HFF-Myc (cell line): ENCODE measurements at places on chromosomes 5 and 9.

DNA sequence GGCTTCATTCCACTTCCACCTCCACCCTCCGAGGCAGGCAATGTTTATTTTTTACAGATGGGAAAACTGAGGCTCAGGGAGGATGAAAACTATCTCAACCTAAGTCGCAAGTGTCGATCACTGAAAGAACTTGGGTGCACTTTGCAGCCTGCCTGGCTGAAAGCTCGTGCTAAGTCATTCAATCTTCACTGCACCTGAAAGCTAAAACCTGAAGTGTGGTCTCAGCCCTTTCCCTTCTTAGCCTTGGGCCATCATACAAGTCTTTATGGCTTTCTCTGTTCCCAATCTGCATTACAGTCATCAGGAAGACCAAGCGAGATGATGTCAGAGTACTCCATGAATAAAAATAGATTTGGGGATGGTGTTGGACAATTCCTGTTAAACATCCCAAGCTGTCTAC is 1.0 kb upstream of the TNFSF8 start:
- no peak for DNase-seq

- no peak for DNase-seq
These were observed 65.2 kb upstream of the RNU6ATAC start for GRCh38 chr9:134229466-134230091.

DNA sequence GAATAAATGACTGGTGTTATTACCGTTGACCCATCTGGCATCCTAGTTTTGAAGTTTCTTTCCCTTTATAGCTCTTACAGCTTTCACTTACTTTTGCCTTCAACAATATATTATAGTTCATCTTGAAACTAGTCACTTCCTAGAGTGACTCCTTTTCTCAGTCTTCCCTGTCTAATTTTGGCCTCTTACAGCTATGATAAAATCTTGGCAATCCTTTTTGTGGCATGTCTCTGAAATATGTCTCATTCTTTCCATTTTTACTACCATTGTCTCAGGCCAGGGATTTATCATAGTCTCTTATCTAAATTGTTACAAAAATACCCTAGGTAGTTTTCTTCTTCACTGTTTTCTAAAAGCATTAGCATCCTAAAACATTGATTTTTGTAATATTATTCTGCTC is 621.3 kb upstream of the ZNF608 start:
- DNase-seq, result no peak

- DNase-seq, result no peak
These were observed 104.0 kb downstream of the SERINC5 start for GRCh38 chr5:80151890-80152289.

DNA sequence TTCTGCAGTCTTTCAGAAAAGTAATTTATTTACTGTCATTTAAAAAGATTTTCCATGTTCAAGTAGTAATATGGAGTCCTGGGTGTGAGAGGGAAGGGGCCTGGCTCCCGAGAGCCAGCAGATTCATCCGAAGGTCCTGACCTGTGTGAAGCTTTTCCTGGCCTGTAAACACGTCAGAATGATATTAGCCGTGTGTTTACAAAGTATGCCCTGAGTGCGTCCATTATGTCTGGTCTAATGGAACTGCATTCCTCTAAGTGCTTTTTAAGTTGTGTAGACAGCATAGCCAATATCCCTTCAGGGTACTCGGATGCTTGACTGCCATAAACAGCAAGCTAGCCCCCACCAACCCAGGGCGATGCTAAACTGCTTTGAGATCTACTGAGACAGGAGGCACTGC is 495.2 kb downstream of the AGTPBP1 start:
- no peak for DNase-seq

DNA sequence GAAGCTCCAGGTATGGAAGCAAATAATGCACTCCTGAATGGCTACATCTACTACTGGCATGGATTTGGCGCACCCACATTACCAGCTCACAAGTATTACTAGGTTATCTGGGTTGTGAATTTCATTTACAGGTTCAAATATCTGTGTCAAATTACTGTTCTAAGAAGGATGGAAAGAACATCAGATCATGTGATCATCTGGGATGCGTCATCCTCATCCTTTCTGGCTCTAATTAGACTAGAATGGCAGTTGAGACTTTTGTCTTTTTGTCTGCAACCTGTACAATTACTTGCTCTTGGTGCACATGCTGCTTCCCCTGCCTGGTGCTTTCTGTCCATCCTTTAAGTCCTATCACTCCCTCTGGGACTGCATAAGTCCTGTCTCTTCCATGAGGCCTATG is 64.1 kb downstream of the PJA2 start:
- DNase-seq, result no peak

DNA sequence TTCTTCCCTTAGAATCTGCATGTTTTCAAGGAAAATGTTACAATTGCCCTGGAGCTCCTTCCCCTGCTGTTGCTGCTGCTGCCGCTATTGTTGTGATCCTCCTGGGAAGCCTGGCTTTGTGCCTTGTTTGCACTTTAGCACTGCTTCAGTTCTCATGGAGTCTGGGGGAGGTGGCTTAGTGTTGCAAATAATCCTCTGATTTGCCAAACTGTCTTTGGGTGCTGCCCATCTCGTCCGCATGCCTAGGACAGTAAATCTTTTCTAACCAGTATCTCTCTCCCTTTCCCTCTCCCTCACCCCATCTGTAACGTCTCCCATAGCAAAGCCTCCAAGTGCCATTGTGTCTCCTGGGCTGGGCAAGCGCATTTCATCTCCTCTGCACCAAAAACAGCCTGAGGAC is 30.3 kb downstream of the FAM240B start:
- no peak for DNase-seq

DNA sequence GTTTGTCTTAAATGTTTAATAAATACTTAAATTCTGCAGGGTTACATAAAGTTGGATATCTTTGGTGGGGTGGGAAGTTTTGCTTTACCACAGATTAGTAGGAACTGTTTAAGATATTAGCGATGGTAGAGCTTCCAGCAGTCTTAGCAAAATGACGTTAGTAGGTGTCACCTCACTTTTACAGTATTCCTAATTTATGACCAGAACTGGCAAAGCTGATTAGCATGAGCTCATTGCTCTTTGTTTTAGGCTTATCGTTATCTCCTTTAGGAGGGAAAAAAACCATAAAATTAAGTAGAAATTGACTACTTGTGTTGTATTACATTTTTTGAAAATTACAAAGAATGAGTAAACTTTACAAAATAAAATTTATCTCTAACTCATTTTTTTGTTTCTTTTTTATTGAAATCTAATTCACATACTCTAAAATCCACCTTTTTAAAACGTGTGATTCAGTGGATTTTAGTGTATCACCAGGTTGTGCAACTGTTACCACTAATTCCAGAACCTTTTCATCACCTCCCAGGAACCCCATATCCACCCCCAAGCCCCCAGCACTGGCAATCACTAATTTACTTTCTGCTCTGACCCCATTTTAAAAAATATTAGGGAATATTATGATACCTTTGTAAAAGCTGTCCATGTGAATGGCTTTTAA is 129.5 kb downstream of the TRIO start:
- DNase-seq, result no peak

DNA sequence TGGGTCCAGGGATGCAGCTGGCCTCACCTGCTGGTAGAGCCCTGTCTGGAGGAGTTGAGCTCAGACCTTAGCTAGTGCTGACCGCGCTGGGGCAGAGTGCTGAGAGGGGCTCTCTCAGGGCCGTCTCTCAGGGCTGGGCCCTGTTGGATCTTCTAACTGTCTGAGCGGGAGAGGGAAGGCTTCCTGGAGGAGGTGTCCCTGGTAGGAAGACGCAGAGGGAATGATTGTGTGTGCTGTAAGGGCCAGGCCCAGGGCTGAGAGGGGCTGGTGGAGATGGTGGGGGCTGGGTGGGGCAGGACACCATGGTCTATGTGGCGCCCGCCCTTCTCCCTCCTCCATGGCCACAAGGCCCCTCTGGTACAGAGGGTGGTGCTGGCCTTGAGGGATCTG is 55.0 kb downstream of the RXRA start:
- DNase-seq, result no peak

DNA sequence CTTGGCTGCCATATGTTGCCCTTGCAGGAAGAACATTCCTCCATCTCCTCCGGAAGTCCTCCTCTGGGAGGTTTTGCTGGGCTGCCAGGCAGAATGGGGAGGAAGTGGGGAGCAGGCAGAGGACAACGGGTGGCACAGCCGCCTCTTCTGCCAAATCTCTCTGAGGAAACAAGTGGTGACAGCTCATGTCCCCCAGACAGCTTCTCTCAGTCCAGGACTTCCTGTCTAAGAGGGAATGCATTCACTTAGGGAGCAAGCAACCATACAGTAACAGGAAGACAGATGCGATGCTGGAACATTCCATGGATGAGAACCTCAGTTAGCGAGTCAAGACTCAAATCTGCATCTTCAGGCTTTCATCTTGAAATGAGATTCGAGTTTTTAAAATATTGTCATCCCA is 701.0 kb downstream of the SEMA5A start:
- DNase-seq, result no peak

- no peak for DNase-seq
These were observed 34.3 kb downstream of the SLC44A1 start for GRCh38 chr9:105278751-105279150.

GRCh38 chr9:7089406-7090193 is 331.8 kb downstream of the KDM4C start:
- DNase-seq, result no peak

DNA sequence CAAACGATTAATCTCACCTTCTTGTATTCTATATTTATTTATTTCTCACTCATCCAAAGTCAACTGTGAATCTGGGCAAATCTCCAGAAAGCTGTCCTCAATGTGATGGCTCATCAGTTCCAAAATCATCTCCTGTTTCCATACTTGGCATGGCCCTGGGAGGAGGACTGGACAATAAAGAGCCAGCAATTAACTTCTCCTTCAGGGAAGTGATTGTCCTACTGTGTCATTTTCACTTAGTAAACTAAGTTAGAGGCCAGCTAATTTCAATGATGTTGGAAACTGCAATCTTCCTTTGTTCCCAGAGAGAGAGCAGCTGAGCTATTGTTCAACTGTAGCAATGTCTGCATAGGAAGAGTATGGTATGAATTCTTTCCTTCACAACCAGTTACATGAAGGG is 17.5 kb downstream of the CDH12 start:
- DNase-seq, result no peak

GRCh38 chr5:107056278-107056677 is 614.5 kb downstream of the EFNA5 start:
- DNase-seq, result no peak

DNA sequence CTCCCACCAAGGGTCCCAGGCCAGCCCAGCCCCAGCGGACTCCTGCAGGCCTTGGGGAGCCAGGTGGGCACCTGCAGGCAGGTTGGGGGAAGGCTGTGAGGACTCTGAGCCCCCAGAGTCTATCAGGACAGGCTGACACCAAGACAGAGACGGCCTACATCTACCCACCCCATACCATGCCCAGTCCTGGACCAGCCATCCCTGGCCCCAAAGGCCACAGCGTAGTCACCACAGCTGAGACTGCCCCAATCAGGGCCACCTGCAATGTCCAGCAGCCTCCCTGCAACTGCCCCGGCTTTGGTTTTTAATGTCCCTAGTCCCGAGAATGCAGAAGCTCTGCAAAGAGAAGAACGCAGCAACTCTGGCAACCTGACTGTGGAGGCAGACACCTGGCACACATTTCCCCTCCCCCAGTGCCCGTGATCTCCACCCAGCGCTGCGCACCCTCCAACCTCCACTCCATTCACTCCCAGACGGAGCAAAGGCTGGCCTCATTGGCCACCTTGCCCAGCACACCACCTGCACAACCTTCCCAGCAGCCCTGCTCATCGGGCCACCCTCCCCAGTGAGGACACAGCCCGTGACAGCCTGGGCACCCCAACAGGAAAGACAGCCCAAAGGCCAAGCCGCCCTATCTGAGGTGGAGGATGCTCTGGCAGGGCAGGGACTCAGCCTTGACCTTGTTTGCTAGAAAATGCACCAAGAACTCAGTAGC is 14.9 kb downstream of the ADAMTS2 start:
- no peak for DNase-seq

GRCh38 chr5:157236423-157236822 is 29.5 kb upstream of the CYFIP2 start:
- no peak for DNase-seq

GRCh38 chr5:10662083-10662482 is 98.2 kb downstream of the ANKRD33B start:
- DNase-seq, result no peak

- DNase-seq, result no peak
These were observed 495.2 kb upstream of the GRIA1 start for GRCh38 chr5:152995214-152995725.

GRCh38 chr5:143657647-143658285 is 154.2 kb upstream of the HMHB1 start:
- DNase-seq, result no peak

GRCh38 chr9:133428617-133429101 is 6.5 kb downstream of the ADAMTS13 start:
- no peak for DNase-seq

DNA sequence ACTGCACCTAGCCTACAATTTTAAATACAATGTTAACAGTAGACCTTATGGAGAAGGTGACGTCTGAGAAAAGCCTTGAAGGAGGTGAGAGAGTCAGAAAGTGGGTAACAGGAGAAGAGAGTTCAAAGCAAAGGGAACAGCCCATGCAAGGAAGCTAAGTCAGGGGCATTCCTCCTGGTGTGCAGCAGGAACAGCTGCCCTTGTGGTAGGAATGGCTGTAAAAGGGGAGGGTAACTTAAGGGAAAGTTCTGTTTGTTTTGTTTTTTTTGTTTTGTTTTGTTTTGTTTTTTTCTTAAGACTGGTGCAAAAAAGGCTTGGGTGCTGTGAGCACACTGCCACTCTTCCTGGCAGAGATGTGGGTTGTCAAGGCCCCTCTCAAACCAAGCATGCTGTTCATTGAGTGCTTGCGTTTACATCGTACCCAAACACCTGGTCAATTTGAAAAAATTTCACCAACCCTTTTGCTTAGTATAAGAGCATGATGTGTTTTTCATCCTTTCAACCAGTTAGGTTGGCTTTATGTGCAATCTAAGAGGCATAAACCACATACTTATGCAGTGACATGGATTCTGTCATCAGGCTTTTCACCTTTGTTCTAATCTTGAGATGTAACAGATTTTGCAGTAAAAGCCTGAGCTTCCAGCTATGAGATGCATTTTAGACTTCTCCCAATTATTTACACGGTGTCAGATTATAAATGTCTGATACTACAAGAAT is 279.7 kb downstream of the GLIS3 start:
- no peak for DNase-seq

DNA sequence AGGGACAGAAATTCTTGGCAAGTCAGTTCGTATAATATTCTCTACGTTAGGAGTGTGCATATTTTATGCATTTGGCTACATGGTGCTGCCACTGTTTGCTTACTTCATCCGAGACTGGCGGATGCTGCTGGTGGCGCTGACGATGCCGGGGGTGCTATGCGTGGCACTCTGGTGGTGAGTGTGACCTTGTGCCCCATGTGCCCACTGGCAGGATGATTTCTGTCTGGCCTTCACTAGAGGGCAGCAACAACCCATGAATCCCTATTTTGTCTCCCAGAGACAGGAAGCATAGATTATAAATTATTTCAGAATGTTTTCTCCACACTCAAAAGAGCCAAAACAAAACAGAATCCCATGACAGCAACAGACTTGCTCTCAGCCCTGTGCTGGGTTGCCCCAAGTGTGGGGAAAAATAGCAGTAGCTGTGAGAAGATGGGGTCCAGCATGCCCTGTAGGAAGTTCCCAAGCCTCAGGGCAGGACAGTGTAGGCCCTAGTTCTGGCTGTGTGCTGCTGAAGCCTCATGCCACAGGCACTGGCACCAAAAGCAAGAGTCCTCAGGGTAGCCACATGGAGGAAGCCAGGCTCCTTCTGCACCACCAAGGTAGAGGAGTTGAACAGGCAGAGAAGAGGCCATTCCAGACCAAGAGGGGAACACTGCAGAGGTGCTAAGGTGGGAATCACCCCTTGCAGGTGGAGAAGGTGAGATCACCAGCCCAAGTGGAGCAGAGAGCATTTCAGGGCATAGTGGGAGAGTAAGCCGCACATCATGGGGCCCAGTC is 16.0 kb downstream of the SLC22A5 start:
- DNase-seq, result peak; percentile 53
